ENCODE measurements at places on chromosomes 6 and 20.

DNA sequence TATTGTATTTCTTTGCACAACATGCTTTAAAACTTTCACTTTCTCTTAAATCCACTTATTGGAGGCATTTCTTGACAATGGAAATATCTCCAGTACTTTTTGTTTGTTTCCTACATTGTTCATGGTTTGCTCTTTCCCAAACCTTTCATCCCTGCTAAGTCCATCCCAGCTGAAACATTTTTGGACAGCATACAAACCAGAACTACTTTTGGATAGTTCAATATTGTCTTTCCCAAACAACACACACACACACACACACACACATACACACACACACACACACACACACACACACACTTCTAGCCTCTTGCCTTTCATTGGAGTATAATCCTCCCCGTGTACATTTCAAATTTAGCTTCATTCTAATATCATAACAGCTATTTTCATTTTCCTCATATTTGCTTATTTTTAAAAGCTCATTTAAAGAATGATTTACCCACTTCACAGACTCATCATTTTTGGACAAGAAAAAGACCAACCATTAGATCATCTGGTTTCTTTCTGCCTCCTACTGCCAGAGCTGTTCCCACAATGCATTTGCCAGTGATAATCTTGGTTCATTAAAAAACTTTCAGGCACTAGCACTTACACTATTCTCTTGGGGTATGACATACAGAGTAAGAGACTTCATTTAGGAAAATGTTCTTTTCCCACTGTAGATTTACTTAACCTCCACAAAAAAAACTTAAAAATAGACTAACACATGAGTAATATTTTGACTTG, 248.1 kb downstream of the CD109 start:
- no peak for DNase-seq

DNA sequence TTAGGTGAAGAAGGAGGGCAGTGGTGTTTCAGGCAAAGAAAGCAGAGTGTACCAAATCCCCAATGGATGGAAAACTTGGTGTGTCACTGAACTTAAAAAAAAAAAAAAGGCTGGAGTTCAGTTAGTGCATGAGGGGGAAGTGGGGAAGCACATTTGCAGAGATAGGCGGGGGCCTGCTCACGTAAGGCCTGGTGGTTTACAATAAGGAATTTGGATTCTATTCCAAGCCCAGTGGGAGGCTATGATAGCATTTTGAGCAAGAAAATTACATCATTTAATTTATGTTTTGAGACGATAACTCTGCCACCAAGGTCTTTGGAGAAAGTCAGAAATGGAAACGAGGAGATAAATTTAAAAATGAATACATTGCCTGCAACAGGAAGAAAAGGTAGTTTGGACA, 225.5 kb downstream of the EYA4 start:
- no peak for DNase-seq

DNA sequence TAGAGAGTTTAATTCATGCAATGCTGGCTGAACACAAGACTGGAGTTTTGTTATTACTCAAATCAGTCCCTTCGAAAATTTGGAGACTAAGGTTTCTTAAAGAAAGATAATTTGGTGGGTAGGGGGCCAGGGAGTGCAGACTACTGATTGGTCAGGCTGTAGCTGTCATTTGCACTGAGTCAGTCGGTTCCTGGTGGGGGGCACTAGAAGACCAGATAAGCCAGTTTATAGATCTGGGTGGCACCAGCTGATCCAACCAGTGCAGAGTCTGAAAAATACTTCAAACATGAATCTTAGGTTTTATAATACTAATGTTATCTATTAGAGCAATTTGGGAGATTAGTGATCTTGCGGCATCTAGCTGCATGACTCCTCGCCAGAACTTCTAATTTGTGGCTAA, 530.7 kb downstream of the NKAIN2 start:
- DNase-seq, result no peak

GRCh38 chr6:117465691-117466090, 16.8 kb upstream of the DCBLD1 start:
- no peak for DNase-seq

DNA sequence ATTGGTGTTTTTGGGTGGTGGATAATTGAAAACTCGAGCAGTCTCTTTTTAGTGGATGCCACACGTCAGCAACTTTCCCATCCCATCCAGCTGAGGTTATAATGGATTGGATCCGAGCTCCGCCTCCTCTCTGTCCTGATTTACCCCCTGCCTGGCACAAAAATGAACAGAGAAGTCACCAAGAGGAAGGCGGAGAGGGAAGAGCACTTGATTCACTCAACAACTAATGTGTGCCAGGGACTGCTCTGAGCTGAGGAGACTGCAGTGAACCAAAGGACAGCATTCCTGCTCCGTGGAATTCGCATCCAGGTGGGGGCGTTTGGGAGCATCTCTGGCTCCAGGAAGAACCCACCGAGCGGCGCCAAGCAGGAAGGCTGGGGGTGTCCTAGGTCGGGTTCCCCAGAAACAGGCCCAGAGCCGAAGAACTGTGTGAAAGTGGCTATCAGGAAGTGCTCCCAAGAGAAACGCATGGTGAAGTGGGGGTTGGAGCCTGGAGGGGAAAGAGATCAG, 95.8 kb upstream of the NAA20 start:
- DNase-seq, result no peak

GRCh38 chr6:55069132-55069781, 105.1 kb upstream of the HCRTR2 start:
- peak; percentile 1 for DNase-seq

DNA sequence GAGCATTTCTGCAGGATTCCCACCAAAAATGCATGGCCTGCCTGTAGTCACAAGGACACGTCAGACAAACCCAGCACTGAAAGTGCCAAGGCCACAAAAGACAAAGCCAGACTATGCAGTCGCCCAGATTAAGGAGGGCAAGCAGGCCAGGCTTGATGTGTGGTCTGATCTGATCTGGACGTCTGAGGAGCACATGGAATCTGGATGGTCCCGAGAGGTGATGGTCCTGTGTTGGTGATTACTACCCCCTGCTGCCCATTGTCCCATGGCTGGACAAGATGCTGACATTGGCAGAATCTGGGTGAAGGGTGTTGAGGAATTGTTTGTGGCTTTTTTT, 17.1 kb downstream of the NPEPL1 start:
- no peak for DNase-seq

DNA sequence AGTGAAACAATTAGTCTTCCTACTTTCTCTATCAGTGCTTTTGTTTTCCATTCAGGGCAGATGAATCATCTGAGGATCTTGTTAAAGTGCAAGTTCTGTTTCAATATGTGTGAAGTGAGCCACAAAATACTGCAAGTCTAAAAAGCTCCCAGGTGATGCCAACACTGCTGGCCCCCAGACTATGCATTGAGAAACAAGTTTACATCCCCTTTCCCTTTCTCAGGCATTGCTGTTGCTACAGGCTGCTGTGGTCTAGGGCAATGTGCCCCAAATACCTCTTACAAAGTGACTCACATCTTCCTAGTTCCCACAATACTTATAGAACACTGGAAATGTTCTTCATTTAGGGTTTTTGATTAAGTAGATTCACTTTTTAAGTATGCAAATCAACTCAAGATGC, 31.8 kb downstream of the ABRACL start:
- no peak for DNase-seq
